ENCODE measurements at places on chromosomes 4 and X. TPM values are rescaled to one million over a fixed set of nuclear protein-coding genes. Genes with fewer than 3 reads are reported as not detected.

The HSFX4 gene
- 0.53 TPM for total RNA-seq

The TMSB15C gene
- total RNA-seq: 5.3 TPM

The MAGEB1 gene
- not detected for total RNA-seq

The FREM3 gene
- 0.13 TPM for total RNA-seq

The BBS7 gene
- 11.9 TPM for total RNA-seq

The AASDH gene
- total RNA-seq: 15.7 TPM

The MGAT4D gene
- total RNA-seq: not detected

The CITED1 gene
- total RNA-seq: 26.8 TPM

DNA sequence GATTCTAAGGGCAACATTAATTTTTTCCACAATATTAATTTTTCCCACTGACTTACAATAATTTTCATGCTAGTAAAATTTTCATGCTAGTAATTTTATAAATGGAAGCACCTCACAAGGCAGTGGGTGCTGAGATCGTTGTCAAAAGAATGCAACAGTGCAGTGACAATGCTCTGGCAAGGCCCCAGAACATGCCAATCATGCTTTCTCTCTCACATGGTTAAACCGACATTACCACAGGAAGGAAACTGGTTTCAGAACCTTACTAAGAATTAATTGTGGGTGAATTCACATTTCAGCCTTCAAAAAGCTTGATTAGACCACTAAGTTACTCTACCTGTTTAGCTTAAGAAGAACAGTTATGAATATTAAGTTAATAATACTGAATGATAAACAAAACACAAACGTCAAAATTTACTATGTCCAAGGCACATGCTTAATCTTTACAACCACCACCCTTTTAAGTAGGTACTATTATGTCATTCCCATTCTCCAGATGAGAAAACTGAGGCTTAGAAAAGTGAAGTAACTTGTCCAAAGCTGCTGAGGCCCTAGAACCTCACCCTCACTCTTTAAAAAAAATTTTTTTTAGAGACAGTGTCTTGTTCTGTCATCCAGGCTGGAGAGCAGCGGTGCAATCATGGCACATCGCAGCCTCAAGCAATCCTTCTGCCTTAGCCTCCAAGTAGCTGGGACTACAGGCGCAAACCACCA lies 10.0 kb upstream of the OPHN1 start:
- H3K27me3 ChIP-seq: peaks cover 8% of the 10 kb centered on the region
- no peak for DNase-seq
- H3K4me1 ChIP-seq: peaks cover 3% of the 10 kb centered on the region
- H3K36me3 ChIP-seq: no peaks in the 10 kb centered on the region

- H3K27me3 ChIP-seq: peaks cover 67% of the 10 kb centered on the region
- no peak overlapping the region for H3K4me3 ChIP-seq
- H3K36me3 ChIP-seq: no peaks in the 10 kb centered on the region
- no peaks in the 10 kb centered on the region for H3K4me1 ChIP-seq
- no peak overlapping the region for H3K27ac ChIP-seq
Observed at GRCh38 chrX:72105436-72105835, 26.3 kb downstream of the RTL5 start.

DNA sequence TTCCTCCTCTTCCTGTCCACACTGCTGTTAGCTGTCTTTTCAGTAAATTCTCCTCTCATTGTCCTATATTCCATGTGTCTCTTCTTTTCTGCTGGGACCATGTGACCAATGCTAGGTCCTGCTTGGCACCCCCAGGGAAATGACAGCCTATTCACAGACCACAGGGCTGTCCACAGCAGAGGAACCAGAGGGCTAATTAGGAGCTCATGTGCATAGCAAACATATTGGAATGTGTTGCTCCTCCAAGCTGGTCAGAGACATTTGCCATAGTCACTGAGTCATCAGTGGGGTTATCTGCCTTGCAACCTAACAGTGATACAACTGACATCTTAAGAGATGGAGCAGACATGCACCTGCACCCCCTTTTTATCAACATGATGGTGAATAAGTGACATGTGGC lies 67.9 kb upstream of the PUDP start:
- no peaks in the 10 kb centered on the region for H3K4me1 ChIP-seq
- no peaks in the 10 kb centered on the region for H3K36me3 ChIP-seq
- no peak for DNase-seq
- no peak overlapping the region for H3K4me3 ChIP-seq
- H3K27me3 ChIP-seq: no peaks in the 10 kb centered on the region
- H3K27ac ChIP-seq: no peak overlapping the region

DNA sequence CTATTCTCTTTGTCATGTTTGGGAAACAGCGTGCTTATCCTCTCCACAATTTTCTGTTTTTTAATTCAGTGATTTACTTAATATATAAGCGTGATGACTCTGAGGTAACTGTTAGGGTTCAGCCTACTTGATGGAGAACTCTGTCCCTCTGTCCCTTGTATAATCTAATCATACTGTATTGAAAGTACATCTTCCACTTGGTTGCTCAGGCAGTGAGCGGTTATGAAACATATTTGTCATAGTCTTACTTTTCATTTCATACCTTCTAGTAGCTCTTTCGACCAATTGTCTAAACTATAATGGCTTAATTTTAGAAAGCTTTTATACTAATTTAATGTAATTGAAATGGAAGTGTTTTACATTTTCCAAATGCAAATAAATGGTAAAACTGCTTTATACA lies 469.0 kb downstream of the TLL1 start:
- H3K27ac ChIP-seq: no peak overlapping the region
- no peaks in the 10 kb centered on the region for H3K36me3 ChIP-seq
- H3K4me1 ChIP-seq: no peaks in the 10 kb centered on the region

- H3K27me3 ChIP-seq: no peaks in the 10 kb centered on the region
- no peaks in the 10 kb centered on the region for H3K36me3 ChIP-seq
- no peak overlapping the region for H3K27ac ChIP-seq
- H3K4me1 ChIP-seq: no peaks in the 10 kb centered on the region
- no peak overlapping the region for H3K4me3 ChIP-seq
Observed at GRCh38 chr4:100391863-100392262, 126.0 kb downstream of the EMCN start.

DNA sequence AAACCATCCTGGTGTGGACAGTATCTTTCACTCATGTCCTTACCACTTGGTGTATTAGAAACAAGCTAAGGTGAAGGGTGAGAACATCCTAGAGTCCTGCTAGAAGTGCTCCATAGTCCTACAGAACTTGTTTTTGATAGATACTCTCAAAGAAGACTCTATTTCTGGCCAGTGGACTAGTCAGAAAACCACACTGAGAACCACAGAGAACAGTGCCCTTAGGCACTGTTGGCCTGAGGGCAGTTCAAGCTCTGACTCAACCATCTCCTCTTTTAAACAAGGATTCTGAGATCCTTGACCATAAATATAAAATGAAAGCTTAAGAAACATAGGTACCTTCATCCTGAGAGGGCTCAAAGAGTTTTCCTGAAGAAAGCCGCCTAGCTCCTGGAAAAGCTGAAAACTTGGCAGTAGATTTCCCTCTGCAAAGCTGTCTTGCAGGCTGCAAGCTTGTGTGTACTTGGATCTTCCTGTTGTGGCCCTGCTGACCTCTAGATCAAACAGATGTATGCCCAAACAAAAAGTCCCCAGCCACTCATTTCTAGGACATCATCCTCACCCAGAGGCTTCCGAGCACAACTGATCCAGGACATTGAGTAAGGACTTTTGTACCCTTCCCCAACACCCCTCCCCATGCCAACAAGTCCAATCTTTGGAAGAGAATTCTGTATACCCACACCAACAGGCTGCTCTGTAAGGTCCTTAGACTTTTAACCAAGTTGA lies 111.6 kb upstream of the CXCL13 start:
- no peak overlapping the region for H3K27ac ChIP-seq
- H3K4me1 ChIP-seq: no peaks in the 10 kb centered on the region
- DNase-seq: no peak
- H3K36me3 ChIP-seq: no peaks in the 10 kb centered on the region
- no peaks in the 10 kb centered on the region for H3K27me3 ChIP-seq

DNA sequence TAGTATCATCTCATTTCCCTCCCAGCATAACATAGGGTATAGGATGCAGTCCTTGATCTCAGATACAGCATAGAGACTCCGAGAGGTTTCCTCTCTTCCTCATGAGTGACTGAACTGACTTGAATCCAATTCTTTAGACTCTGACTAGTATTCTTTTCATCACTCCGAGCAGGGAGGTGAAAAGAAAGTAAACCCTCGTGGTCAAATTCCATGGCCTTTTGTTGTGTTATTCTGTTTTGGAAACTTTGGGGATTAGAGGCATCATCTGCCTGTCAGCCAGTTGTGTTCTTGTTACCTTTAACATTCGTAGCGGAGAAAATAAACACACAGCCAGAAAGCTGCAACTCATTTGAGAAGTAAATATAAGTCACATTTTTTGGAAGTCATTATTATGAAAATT lies 206.6 kb downstream of the ARHGAP10 start:
- peaks cover 14% of the 10 kb centered on the region for H3K36me3 ChIP-seq
- no peaks in the 10 kb centered on the region for H3K27me3 ChIP-seq
- H3K4me3 ChIP-seq: no peak overlapping the region
- DNase-seq: no peak
- no peaks in the 10 kb centered on the region for H3K4me1 ChIP-seq

- H3K27ac ChIP-seq: no peak overlapping the region
- peaks cover 22% of the 10 kb centered on the region for H3K36me3 ChIP-seq
- DNase-seq: peak; percentile 53
- peak overlapping the region; percentile 59 for H3K4me3 ChIP-seq
- peaks cover 45% of the 10 kb centered on the region for H3K4me1 ChIP-seq
Observed at GRCh38 chr4:673349-674091, 556 bp downstream of the ATP5ME start.

GRCh38 chr4:5052726-5053425 lies 1.6 kb downstream of the STK32B start:
- H3K36me3 ChIP-seq: no peaks in the 10 kb centered on the region
- H3K4me1 ChIP-seq: peaks cover 13% of the 10 kb centered on the region
- DNase-seq: no peak
- peak overlapping the region; percentile 66 for H3K4me3 ChIP-seq
- peaks cover 15% of the 10 kb centered on the region for H3K27me3 ChIP-seq

- no peak for DNase-seq
- H3K27ac ChIP-seq: no peak overlapping the region
- H3K27me3 ChIP-seq: no peaks in the 10 kb centered on the region
- H3K4me1 ChIP-seq: no peaks in the 10 kb centered on the region
Observed at GRCh38 chr4:100935090-100935489, 412.2 kb downstream of the PPP3CA start.

- peak overlapping the region; percentile 63 for H3K4me3 ChIP-seq
- peak overlapping the region; percentile 99 for H3K27ac ChIP-seq
- H3K27me3 ChIP-seq: no peaks in the 10 kb centered on the region
Observed at GRCh38 chr4:129092631-129093190, 628 bp downstream of the SCLT1 start.

DNA sequence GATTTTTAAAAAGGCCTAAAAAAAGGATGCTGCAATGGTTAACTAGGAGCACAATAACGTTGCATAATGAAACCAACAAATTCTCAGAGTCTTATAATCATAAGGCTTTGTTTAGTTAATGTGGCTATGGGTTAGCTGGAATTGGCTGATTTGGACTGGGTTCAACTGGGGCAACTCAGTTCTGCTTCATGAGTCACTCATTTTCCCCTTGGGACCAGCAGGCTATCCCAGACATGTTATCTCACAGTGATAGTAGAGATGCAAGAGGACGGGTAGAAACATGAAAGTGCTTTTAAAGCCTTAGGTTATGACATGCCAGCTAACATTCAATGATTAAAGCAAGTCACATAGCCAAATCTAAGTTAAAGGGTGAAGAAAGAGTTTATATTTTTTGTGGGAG lies 189.2 kb upstream of the GK2 start:
- no peak for DNase-seq
- no peaks in the 10 kb centered on the region for H3K27me3 ChIP-seq
- no peak overlapping the region for H3K4me3 ChIP-seq
- no peaks in the 10 kb centered on the region for H3K4me1 ChIP-seq

- H3K36me3 ChIP-seq: peaks cover 4% of the 10 kb centered on the region
- H3K27ac ChIP-seq: no peak overlapping the region
- no peaks in the 10 kb centered on the region for H3K27me3 ChIP-seq
- peaks cover 3% of the 10 kb centered on the region for H3K4me1 ChIP-seq
- DNase-seq: peak; percentile 91
Observed at GRCh38 chr4:148004228-148004857, 272.5 kb downstream of the ARHGAP10 start.

DNA sequence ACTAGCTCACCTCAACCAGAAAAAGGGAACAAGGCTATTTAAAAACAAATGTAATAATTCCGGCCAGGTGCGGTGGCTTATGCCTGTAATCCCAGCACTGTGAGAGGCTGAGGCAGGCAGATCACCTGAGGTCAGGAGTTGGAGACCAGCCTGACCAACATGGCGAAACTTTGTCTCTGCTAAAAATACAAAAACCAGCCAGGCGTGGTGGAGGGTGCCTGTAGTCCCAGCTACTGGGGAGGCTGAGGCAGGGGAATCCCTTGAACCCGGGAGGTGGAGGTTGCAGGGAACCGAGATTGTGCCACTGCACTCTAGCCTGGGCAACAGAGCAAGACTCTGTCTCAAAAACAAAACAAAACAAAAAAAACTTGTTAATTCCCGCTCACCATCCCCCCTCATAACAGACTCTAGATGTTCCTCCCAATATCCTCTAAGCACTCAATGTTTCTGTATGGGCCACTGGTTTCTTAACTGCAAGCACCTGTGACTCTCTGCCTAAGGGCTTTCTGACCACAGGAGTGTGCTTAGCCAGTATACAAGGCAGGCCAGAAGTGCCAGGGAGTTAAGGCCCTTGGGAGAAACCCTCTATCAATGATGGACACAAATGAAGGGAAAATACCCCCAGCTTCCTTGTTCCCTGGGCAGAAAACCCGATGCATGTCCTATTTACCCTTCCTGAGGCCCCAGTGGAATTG lies 21.0 kb upstream of the THOC2 start:
- no peak overlapping the region for H3K27ac ChIP-seq
- no peaks in the 10 kb centered on the region for H3K4me1 ChIP-seq
- DNase-seq: no peak
- H3K36me3 ChIP-seq: no peaks in the 10 kb centered on the region
- no peaks in the 10 kb centered on the region for H3K27me3 ChIP-seq
- H3K4me3 ChIP-seq: no peak overlapping the region

DNA sequence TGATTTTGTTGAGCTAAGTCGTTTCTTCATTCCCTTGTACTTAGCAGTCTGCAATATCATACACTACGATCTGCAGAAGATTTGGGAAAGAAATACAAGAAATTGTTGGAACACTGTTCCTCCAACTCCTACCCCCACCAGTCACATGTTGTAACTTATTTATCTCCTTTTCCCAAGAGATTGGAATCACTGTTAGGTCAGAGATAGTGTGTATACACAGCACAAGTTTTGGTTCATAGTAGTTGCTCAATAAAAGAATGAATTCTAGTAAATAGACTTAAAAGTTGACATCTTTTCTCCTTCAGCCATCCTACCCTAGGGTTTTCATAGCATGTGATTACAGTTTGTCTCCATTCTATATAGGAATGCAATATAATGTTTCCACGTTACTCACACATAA lies 68.8 kb downstream of the ARFIP1 start:
- no peak overlapping the region for H3K4me3 ChIP-seq
- no peak overlapping the region for H3K27ac ChIP-seq
- no peak for DNase-seq
- H3K4me1 ChIP-seq: no peaks in the 10 kb centered on the region
- no peaks in the 10 kb centered on the region for H3K27me3 ChIP-seq
- no peaks in the 10 kb centered on the region for H3K36me3 ChIP-seq

- H3K4me3 ChIP-seq: no peak overlapping the region
- H3K36me3 ChIP-seq: no peaks in the 10 kb centered on the region
- no peak overlapping the region for H3K27ac ChIP-seq
- no peaks in the 10 kb centered on the region for H3K4me1 ChIP-seq
- DNase-seq: no peak
Observed at GRCh38 chr4:44121210-44121609, 327.4 kb downstream of the KCTD8 start.
